DMS 273 treated with DMSO at 0.1 percent for 48 hours (cell line): ENCODE measurements at places on chromosomes 6 and 20.

DNA sequence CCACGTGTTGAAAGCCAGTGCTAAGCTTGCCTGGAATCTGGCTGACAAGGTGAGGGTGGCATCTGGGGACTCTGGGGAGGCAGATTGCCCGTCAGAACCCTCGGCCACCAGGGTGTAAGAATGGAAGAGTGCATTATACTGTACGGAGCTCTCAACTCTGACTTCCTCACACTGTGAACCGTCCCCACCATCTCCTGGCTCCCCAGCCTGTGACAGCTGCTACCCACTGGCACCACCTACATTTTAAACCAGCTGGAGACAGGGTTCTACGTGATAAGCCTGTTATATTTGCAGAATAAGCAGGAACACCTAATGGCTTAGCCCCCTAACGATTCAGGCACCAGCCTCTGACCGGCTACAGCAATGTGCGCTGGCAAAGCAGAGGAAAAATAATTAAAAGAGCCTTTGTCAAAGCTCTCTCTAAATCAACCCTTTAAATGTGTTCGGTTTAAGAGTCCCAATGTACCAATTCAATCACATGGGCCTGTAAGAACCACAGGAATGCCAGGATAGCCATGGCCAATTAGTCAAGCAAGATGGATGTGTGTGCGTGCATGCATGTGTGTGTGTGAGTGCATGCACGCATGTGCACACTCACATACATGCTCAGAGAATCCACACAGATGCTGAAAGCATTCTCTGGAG is 89.1 kb upstream of the TAB2 start:
- DNase-seq = peak; percentile 28

DNA sequence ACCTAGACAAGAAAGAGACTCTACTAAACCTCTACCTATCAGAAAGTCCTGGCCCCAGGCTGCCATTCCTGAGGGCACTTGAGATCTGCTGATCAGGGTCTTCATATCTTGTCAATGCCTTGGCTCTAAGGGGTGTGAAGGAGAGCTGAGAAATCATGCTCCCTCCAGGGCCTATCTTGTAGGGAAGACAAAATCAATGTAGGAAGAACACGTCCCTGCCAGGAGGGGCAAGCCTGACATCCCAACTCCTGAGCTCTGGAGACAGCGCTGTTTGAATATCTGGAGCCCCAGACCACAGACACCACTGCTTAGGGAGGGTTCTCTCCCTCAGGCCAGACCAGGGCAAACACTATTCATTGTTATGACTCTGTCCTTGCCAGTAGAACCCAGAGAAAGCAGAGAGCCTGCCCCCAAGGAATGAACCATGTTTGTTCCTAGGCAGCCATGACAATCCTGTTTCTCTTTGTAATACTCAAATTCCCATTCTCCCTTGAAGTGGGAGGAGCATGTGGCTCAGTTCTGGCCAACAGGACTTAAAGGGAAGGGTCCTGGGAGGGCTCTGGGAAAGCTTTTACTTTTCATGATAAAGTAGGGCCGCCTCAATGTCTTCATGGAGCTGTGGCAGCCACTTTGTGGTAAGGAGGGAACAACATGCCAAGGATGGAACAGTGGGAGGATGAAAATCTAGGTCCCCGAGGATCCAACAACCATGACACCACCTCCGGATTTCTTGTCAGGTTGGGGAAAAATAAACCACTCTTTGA is 1.8 kb upstream of the FASTKD5 start:
- no peak for DNase-seq

- DNase-seq = no peak
These were observed 15.6 kb upstream of the RIPK1 start for GRCh38 chr6:3052481-3053230.

DNA sequence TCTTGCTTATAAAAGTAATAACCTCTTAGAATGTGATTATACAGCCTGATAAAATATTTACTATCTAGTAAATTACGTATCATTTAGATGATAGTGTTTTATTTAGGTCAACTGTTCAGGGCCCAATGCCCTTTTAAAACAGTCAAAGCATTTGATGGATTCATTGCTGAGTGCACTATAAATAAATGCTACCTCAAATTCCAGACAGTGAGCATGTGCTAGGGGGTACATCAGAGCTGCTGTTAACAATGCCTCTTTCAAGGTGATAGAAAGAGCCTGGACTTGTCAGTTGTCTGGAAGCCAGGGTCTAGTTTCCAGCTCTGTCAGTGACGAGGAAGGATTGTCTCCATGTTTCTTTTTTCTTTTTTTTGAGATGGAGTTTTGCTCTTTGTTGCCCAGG is 7.5 kb upstream of the TMEM242 start:
- DNase-seq = no peak

GRCh38 chr6:70370496-70370895 is 42.8 kb upstream of the FAM135A start:
- DNase-seq = no peak

DNA sequence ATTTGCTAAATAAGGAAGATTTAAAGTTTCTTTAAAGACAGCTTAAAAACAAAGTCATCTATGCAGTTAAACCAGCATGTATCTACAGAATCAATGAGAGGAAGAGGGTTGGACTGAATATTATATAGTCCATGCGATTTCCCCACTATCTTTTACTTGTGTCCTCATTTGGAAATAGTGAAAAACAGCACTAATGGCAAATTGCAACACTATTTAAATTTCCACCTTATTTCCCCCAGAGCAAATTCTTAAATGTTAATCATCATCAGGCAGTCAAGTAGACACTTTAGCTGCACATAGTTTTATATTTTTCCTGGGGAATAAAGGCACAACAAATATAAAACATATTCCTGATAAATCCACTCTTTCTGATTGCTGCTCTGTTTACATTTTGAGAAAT is 114.6 kb downstream of the LCA5 start:
- no peak for DNase-seq

DNA sequence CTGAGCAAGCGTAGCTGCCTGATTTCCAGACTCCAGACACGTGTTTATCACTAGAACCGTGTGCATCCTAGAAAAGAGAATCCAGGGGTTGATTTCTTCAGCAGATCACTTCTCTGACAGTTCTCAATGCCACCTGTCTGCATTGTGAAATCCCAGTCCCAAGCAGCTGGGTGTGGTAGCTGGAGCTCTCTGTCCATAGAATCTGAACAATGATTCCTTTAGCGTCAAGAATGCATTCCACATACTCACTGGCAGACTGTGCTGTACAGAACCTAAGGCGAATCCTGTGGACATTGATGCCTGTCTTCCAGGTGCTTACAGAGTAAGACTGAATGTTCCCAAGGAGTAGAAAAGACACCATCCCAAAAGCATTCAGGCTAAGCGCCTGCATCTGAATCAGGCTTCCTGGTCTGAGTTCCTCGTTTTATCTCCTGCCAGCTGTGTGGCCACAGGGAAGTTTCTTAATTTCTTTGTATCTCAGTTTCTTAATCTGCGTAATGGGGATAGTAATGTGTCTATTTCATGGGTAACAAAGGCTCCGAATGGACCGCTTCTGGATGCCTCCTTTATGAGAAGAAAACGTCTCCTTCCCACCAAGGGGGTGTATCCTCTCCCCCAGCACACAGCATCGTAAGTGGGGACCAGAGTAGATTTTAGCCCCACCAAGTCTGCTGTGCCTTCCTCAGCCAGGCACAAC is 10.4 kb upstream of the TRAF3IP2 start:
- DNase-seq = no peak

GRCh38 chr6:147449405-147450161 is 58.9 kb upstream of the SAMD5 start:
- DNase-seq = no peak

GRCh38 chr6:143608906-143609305 is 68.9 kb upstream of the PHACTR2 start:
- DNase-seq = no peak

DNA sequence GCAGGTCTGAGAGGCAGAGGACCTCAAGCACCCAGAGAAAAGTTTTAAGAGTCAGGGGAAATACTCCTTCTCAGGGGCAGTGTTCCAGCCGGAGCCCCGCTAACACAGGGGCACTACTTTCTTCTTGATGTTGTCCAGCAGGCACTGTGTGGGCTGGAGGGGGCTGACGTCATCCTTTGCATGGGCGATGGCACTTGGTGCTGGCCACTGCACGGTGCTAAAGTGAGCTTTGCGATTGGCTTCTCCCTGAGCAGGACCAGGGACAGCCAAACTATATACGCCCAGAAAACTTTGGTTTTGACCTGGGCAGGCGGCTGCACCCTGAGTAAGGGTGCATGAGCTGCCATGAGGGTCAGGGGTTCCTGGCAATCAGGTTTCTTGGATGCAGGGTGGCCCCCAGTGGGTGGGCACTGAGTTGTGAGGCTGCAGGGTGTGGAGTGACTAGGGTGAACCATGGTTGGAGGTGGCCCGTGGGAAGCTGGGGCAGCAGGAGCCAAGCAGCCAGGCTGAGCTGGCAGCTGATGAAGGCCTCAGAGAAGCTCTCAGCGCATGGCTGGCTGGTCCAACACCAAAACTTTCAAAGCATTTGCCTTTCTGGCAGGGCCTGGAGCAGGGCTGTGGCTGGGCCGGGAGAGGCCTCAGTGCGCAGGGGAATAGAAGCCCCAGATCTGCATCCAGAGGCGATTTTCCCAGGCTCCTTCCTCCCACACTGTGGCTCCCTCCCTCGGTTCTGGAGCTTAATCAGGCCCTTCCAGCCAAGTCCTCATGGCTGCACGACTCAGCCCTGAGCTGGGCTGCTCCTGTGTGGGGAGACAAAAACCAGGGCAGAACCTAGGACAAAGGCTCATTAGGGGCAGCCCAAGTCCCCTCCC is 18.3 kb downstream of the MRPS18A start:
- no peak for DNase-seq

DNA sequence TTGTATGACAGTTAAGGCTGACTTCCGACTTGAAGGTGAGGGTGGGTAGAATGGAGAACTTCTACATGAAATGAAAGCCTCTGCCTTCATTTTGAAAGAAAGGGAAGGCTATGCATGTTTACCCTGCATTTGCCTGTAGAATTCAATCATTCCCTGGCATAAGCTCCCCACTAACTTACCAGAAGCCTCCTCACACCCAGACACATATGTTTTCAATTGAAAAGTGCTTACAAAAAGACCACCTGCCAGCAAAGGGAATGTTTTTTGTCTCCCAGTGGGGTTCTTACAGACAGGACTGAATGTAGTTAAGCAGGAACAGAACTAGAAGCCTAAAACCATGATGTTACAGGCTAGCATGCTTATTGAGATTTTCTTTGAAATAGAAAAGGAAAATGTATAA is 392.1 kb upstream of the HSF2 start:
- DNase-seq = no peak

DNA sequence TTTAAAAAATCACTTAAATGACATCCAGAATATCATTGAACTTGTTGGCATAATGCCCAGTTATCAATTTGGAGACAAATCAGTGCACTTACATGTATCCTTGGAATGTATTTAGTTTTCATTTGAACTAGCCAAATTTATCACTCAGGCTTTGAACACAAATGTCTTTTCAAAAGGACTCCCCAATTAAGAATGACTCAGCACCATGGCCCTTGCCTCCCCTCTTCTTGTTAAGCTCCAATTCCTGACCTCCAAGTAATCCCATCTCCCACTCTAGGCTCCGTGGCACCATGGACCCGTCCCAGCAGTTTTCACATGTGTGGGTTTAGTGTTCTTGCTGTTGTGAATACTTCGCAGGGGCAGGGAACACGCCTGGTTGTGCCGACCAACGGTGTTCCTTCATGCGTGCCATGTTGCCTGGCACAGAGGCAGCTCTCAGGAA is 2.7 kb downstream of the AKAP12 start:
- DNase-seq = no peak

GRCh38 chr20:137668-138490 is 4.5 kb upstream of the DEFB126 start:
- DNase-seq = no peak

DNA sequence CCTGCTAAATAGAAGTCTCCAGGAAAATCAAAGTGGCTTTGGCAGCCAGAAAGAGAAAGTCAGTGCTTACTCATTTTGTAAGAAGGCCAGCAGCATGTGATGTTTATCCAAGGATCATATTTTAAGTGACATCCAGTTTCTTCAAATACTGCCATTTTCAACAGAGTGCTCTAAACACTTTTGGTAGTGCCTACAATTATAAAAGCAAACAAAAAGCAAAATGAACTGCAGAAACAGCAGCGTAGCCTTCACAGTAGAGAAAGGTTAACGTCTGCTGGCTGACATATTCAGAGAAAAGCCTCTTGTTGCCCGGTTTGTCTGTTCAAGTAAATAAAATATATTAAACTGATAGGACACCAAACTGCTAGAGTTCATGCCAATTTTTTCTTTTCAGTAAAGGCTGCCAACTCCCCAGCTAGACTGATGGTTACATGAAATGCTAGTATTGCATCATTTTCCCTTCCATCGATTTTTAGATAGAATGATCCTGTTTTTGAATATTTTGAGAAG is 705.7 kb upstream of the SLC35B3 start:
- DNase-seq = no peak

- DNase-seq = no peak
These were observed 22.5 kb downstream of the THBS2 start for GRCh38 chr6:169230946-169231789.

DNA sequence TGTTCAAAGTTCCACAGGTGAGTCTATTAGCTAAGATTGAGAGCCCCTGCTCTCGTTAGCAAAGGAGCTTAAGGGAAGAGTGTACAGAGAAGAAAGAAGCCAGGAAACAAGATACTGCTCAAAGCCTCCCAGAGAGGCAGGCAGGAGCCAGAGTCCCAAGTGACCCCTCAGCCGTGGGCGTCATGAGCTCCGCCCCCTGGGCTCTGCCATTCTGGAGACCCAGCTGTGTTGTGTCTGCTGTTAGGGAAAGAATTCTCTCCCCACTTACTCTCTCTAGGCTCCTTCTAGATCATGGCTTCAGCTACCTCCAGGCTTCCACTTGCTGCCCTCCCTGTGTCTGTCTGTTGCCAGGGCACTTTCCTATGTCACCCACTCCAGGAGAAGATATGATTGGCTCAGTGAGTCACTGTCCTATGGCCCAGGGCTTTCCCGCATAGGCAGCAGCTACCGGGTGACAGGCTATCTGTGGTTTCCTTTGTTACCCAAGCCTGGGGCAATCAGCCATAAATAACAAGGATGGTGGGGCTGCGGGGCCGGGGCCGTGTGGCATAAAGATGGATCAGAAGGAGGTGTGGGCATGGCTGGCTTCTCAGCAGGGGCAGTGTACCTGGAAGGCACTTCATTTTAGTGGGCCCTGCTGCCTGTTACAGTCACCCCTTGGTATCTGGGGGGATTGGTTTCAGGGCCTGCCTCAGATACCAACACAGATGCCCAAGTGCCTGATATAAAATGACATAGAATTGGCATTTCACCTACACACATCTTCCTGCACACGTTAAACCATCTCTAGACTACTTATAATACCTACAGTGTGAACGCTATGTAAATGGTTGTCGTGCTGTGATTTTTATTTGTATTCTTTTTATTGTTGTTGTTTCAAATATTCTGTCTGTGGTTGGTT is 118.9 kb downstream of the ARMC2 start:
- DNase-seq = peak; percentile 40

DNA sequence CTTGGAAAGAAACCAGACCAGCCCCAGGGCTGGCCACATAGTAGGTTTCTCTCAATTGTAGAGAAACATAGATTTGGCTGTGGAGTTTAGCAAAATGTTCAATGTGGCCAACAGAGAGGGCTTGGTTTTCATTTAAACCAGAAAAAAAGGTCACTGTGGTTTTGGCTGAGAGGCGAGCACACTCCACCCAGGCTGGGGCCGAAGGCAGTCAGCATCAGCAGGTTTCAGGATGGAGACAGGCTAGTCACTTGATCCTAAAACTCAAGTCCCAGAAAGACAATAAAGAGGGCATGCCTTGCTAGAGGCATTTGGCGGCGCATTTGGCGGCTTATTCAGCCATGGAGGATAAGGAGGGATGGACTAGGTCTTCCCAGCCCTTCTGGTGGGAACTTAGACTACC is 73.1 kb downstream of the PRND start:
- no peak for DNase-seq

GRCh38 chr6:106056060-106056745 is 29.9 kb upstream of the PRDM1 start:
- no peak for DNase-seq
